Foreskin melanocyte (primary cell): ENCODE measurements at places on chromosomes 13 and 19.

- no peak for DNase-seq
Observed at GRCh38 chr19:1672769-1673644, 20.6 kb upstream of the TCF3 start.

DNA sequence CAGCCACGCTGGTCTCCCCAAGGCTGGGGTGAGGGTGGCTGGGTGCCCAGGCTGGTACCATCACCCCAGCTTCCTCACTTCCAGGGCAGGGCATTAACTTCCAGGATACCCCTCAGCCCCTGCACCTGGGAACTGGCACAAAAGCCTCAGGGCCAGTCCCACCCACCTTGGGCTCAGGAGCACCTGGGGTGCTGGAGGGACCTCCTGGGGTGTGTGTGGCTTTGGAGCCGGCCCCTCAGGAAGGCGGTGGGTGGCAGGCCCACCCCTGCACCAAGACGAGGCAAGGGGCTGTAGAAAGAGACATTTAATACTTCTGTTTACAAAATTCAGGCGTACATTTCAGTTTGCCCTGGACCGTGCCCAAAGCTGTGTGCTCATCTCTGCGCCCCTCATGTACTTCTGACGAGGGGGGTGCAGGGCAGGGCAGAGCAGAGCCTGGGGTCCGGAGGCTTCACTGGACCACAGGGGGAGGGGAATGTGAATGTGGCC is 16.8 kb downstream of the MPND start:
- no peak for DNase-seq

DNA sequence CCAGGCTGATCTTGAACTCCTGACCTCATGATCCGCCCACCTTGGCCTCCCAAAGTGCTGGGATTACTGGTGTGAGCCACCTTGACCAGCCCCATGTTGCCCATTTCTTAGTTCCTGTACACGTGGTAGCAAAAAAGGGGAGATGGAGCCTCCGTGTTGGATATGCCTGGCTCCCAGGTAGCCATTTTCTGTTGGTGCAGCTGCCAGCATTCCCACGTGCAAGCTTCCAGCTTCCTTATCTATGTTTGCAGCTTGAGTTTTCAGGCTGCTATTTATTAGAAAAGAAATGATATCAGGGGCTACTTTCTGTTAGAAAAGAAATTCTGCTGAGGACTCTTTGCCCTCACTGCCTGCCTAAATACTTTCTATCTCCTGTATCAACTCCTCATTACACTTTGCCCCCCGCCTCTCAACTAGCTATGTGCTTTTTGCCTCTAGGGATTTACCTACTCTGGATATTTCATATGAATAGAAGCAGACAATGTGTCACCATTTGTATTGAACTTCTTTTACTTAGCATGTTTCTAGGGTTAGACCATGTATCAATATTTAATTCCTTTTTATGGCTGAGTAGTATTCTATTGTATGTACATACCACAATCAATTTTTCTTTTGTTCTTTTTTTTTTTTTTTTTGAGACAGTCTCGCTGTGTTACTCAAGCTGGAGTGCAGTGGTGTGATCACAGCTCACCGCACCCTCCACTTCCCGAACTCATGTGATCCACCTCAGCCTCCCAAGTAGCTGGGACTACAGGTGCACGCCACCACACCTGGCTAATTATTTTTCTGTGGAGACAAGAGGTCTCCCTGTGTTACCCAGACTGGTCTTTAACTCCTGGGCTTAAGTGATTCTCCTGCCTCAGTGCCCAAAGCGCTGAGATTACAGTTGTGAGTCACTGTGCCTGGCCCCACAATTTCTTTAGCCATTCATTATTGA is 3.4 kb upstream of the TMED1 start:
- DNase-seq = no peak

DNA sequence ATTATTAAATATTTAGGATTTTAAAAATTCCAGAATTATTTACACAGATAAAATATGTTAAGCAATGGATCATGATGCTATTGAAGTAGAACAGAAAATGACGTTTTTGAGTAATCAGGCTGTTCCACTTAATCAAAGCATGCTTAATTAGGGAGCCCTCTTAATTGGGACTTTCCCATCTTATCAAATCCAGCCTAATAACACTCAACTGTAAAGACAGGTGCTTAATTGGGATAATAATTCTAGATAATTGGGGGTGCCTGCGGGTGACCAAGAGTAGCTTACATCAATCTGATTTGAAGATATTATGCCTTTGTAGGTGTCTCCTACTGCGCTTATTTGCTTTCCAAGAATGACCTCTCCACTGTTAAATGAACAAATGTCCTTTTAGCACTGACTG is 742.2 kb upstream of the SLITRK6 start:
- DNase-seq = no peak

GRCh38 chr19:17577457-17578097 is 22.1 kb downstream of the COLGALT1 start:
- no peak for DNase-seq

DNA sequence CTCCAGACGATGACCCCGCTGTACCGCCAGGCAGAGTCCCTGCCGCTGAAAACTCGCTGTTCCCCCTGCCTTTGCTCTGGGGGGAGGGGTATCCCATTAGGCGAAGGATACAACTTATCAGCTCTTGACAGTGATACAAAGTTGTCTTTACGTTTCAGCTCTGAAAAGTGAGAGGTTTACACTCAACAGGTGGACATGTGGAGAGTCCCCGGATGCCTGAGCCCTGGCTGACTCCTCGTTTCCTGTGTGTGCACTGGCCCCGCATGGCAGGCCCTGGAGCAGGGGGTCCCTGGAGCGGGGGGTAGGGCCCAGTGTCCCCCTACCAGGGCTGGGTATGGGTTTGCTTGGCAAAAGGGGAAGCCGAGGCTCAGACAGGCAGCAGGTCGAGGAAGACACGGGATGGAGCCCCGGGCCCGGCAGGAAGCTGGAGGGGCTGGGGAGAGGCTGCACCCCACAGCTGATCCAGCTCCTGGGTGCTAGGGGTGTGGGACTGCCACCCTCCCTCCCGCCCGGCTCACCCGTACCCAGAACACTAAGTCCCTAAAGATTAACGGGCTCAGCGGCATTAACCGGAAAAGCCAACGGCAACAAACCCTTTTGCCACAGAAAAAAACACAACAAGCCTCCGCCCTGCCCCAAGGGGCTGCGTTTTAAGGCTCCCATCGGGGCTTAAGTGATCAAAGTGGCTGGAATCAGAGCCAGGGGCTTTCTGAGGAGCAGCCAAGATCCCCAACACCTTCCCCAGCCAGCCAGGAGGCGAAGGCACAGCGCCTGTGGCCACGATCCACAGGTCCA is 5.6 kb downstream of the TCF3 start:
- no peak for DNase-seq

DNA sequence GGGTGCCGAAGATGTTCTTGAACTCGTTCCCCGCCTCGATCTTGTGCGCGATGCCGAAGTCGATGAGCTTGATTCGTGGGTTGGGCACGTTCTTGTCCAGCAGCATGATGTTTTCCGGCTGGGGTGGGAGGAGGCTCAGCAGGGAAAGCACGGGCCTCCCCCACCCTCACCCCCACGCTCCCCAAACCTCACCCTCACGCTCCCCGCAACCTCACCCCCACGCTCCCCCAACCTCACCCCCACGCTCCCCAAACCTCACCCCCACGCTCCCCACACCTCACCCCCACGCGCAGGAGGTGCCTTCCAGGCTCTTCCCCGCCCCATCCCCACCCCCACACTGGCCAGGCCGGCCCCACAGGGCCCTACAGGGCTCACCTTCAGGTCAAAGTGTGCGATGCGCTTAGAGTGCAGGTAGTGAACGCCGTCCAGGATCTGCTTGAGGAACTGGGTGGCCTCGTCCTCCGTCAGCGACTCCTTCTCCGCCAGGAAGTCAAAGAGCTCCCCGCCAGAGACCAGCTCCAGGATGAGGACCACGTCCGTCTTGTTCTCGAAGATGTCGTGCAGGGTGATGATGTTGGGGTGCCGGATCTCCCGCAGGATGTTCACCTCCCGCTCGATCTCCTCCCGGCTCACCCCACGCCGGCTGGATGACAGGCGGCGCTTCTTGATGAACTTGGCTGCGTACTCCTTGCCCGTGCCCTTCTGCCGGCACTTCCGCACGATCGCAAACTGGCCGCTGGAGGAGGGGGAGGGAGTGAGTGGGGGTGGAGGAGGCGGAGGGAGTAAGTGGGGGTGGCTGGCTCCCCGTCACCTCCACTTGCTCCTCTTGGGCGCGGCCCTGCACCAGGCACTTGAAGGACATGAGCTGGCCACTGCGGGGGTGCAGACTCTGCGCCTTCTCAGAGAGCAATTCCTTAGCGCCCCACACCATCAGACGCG is 6.4 kb downstream of the DAPK3 start:
- DNase-seq = no peak

- DNase-seq = no peak
Observed at GRCh38 chr13:42466123-42466522, 107.8 kb upstream of the TNFSF11 start.
